ENCODE measurements at places on chromosomes 6 and 20.

DNA sequence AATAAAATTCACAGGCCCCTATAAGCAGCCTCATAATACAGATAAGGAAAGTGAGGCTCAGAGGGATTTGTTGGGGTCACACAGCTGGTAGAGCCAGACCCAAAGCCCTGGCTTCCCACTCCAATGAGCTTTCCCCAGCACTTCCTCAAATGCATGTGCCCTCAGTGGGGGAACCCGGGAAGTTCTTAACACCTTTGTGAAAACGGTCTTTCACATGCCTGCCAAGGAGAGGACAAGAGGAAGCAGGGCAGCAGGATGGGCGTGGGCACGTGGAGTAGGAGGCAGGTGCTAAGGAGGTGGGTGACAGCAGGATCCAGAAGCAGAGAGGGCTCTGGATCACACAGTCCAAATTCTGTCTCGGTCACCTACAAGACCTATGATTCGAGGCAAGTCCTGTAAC lies 598 bp downstream of the PI16 start:
- no peak for DNase-seq

DNA sequence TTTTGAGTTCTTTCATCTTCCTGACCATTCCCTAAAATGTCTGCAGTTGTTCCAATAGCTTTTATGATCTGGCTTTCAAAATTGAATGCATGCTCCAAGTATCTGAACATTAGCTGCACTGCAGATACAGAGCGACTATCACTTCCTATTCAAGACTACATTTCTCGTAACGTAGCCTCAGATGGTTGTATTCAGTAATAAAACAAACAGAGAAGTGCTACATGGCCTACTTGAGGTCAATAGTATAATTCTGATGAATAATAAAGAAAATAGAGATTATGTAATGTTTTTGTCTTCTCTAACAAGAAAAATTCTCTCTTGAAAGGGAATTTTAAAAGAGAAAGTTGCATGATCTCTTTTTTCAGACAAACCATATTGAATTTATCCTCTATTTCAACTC lies 333.9 kb upstream of the IRAK1BP1 start:
- DNase-seq: no peak

DNA sequence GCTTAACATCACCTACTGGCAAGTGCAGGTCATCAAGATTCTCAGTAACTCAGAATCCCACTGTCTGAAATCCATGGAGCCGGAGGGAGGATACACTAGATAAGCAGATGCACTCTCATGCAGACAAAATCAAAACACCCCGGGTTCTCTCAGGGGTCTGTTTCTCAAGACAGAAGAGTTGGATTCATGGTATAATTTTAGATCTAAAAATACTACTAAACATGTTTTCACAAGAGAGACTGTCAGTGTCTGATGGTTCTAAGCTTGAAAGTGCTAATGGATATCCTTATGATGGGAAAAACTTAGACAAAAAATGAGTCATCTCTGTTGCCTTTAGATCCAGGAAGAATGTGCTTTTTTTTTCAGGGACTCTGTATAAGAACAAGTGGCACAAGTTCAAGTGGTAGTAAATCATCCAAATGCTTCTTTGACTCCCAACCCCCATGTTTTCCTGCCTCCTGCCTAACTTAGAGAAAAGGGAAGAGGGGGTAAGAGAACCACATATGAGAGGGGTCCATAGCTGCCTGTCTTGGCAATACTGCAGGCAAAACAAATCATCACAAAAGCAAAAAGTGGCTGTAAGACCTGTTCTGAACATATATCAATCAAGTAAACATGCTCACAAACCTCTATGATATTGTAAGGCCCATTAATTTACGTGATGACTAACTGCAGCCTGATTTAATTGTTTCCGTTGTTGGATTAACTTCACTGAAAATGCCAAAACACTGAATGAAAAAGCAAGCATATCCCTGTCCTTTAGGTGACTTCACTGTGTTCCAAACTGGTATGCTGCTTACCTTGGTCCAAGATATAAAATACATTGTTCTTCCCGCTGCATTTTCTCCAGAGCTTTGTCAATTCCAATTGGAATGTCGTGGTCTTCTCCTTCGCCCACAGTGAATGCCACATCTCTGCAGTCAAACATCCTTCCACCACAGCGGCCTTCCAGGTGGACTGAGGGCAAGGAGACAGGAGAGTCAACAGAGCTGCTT lies 84.0 kb upstream of the TULP1 start:
- DNase-seq: no peak

DNA sequence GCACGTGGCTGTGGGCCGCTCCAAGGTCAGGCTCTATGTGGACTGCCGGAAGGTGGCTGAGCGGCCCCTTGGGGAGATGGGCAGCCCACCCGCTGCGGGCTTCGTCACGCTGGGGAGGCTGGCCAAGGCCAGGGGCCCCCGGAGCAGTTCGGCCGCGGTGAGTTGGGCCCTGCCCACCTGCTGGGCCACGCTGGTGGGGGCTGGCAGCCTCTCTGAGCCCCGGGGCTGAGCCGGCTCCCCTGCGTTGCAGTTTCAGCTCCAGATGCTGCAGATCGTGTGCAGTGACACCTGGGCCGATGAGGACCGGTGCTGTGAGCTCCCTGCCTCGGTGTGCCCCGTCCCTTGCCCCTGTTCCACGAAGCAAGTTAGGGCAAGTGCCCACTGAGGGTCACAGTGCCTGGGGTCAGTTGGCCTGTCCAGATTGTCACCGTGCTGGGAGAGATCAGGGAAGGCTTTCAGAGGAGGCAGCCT lies 27.1 kb downstream of the COL20A1 start:
- no peak for DNase-seq

- DNase-seq: no peak
Observed at GRCh38 chr6:5261545-5262109, 314 bp downstream of the FARS2 start.
